ENCODE measurements at places on chromosomes 12 and 14.

GRCh38 chr14:102094101-102094500 is 7.3 kb upstream of the HSP90AA1 start:
- no peak for DNase-seq

DNA sequence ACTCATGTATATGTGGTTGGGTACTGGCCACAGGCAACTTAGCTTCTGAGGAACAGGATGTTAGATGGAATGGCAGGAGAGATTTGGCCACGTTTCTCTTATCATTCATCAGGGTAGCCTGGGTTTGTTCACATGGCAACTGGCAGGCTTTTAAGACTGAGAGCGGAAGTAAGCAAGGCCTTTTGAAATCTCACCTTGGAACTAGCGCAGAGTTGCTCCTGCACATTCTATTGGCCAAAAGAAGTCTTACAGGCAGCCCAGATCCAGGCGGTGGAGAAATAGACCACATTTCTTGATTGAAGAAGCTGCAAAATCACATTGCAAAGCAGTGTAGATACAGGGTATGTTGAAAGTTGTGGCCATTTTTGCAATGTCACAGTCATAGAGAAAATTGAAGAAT is 3.7 kb downstream of the CLEC4A start:
- no peak for DNase-seq

DNA sequence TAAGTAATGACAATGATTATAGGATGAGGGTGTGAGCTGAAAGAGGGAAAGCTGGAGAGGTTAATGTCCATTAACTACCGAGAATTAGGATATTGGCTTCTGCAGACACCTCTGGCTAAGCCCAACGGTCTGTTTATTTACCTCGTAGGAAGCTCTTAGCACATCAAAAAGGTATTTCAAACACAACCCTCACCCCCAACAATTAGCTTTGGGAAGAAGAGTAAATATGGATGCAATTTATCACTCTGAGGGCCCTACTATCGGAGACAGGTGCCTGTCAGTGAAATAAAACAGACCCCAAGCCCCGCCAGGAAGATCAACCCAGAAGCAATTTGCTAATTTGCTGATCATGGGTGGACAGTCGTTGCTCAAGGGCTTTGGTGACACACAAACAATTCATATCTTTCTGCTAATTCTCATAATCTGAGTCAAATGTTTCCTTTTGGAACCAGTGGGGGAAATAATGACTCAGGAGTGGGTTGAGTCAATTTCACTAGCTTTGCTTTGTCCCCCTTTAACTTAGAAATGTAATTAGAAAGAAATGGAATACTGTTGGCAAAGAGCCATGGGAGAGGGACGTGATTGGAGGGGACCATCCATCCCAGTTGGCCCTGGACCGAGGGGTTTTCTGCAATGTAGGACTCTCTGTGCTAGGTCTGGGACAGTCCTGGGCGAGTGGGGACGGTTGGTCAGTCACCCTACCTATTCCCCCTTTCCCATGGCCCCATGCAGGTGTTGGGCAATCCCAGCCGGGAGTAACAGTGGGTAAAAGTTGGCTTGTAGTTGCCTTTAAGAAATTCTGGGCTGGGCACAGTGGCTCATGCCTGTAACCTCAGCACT is 99.1 kb upstream of the MED13L start:
- no peak for DNase-seq

DNA sequence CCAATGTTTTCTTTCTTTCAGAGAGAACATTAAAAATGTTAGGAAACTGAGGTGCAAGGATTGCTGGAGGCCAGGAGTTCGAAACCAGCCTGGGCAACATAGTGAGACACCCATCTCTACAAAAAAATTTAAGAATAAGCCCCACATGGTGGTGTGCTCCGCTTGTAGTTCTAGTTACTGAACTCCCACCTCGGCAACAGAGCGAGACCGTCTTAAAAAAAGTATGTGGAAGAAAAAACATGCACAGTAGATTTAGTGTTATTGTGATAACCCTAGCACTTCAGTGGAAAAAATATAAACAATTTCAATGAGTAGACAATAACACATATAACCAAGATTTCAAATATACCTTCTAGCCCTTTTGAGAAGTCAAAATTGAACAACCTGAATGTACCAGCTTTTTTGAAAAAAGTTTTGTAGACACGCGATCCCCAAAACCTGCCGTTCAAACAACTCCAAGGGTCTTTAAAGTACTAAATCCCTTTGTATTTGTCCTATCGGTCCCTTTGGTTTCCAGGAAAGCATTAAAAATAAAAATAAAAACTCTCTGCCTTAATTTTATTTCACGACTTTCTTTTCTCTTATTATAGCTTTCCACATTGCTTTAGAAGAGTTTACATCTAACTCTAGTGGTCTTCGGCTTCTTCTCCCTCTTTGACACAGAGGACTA is 1.0 kb upstream of the ANO6 start:
- no peak for DNase-seq

DNA sequence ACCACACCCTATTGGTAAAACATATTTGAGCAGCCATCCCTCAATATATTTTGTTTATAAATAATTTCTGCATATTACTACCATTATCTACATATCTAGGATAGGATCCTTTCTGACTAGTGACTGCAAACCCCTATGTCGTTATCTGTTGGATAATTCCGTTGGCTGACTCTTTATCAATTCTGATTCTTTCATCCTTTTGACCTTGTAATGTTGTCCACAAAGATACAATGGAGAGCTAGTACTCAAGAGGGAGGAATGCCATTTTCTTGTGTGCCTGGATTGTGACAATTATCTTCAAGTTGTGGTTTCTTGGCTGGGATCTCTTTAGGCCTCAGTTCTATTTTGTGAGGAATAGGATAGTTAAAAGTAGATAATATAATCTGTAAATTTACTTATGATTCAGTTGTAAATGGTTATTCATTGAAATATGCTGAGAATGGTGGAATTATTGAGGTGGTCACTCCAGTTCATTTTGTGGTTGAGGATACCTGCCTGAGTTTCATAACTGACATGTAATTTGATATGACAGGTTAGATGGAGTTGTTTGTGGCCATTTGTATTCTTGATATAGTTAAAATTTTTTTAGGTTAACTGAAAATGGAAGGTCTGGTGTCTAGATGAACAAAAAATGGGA is 10.1 kb downstream of the CHST11 start:
- no peak for DNase-seq

GRCh38 chr12:7374423-7375144 is 69.4 kb downstream of the CD163L1 start:
- DNase-seq = no peak

DNA sequence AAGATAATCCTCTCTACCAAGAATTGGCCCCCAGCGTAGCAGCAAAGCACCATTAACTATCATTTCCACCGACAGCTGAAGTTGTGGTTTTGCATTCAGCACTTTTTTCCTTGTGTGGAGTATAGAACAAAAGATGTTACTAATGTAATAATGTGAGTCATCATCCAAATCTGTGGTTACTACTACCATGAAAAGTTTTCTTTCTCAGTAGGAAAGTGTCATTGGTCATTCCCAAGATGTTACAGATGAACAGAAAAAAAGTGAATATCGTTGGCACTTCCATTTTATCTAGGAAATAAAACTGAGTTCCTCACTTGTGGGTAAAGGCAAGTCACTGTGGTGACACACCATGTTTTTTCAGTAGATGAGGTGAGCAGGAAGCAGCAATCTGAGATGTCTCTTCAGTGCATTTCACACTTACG is 30.3 kb upstream of the IFNG start:
- DNase-seq = no peak

DNA sequence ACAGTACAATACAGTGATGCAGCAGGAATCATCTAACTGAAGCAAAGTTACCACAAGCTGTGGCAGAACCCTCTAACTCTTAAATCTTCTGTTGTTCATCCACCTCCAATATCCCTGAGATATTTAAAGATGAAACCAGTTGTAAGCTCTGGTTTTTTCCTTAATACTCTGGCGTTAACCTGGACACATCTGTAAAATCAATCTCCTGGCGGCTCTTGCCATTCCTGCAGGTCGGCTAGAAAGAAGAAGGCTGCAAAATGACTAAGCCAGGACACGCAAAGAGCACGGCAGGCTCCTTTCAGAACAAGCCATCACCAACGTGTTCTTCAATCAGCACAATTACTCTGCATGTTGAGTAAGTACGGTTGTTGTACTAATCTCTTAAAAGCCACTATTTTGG is 309.3 kb downstream of the MED13L start:
- DNase-seq = no peak

DNA sequence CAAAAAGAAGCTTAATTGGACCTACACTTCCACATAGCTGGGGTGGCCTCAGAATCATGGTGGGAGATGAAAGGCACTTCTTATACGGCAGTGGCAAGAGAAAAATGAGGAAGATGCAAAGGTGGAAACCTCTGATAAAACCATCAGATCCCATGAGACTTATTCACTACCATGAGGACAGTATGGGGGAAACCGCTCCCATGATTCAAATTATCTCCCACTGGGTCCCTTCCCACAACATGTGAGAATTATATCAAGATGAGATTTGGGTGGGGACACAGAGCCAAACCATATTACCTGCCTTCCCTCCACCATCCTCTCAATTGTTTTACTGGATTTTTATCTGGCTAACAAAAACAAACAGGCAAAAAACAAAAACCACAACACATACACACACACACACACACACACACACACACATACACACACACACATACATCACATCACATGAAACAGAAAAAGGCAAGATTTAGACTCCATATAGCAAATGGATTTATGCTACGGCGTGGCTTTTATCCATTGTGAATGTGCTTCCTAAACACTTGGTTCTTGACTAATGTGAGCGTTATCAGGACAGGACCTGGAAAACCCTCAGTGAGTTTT is 66.7 kb downstream of the ZFP36L1 start:
- no peak for DNase-seq

DNA sequence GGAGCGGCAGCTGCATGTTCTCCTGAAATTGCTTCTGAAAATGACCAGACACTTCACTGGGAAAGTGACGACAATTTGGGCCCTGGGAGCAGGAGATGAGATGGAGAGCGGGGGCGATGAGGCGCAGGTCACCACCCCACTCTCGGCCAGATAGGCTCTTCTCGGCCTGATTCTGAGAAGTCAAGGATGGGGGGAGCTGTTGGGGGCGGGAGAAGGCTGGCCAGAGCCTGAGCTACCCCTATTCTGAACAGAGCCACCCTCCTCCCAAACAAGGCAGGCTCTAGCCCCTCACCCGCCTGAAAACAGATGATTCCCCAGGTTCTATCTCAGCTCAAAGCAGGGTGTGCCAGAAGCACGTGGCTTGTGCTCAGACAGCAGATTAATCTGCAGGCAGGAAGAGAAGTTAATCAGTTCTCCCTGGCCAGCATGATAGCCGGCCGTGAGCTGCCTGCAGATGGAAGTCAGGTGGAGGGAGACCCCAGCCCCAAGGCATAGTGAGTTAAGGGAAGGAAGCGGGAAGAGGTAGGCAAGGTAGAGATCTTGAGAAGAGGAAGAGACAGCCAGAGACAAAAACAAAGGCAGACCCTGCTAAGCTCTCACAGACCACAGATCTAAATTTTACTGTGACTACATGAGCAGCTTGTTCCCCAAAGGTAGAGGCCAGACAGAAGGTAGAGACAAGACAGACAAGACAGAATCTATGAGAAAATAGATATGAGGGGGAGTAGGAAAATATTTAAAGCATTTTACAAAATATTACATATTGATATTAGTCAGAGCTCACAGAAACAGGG is 10.9 kb upstream of the TAC3 start:
- no peak for DNase-seq

GRCh38 chr12:33628087-33628486 is 188.5 kb upstream of the SYT10 start:
- no peak for DNase-seq

DNA sequence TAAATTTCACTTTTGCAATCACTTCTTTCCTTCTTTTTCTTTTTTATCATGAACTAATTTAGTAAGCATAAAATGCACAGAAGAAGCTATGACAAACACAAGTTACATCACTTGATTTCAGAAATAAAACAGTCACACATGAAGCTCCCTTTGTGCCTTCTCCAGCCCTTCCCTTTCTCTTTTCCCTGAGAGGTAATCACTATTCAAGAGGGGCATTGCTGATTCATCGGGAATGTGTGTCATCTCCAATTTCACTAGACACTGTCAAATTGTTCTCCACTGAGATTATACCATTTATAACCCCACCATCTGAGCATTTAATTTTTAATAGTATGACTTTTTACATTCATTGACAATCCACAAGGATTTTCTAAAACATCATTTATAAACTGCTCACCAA is 91.6 kb upstream of the PTPRQ start:
- no peak for DNase-seq

Data from activated CD4-positive, alpha-beta T cell treated with anti-CD3 and anti-CD28 coated beads for 1 hour (primary cell).